Motor neuron (in vitro differentiated cells): ENCODE measurements at places on chromosomes 3 and 15. TPM values are rescaled to one million over a fixed set of nuclear protein-coding genes. Genes with fewer than 3 reads are reported as not detected.

The ANKRD34C gene
- total RNA-seq, result 0.14 and 0.24 TPM in 2 replicates

The SPESP1 gene
- 0.13 TPM in 1 of 2 replicates, not detected in the other for total RNA-seq

DNA sequence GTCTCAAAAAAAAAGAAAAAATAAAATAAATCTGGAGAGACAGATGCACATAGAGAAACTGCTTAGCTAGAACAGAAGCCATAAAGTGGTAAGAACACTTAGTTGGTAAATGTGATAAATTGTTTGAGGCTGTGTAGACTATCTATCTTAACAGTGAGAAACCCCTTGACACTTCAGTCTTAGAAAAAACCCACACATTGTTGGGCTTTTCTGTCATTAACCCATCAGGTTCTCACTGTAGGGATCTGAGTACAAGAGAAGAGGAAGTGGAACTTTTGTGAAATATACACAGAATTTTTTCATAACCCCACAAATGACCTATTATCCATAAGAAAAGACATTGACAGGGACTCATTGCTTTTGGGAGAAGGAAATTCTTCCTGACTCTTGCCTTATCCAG, 24.4 kb downstream of the TP63 start:
- no peak for ATAC-seq

- no peak for ATAC-seq
Measured at GRCh38 chr3:170697908-170698307, 112.0 kb upstream of the SLC7A14 start.

DNA sequence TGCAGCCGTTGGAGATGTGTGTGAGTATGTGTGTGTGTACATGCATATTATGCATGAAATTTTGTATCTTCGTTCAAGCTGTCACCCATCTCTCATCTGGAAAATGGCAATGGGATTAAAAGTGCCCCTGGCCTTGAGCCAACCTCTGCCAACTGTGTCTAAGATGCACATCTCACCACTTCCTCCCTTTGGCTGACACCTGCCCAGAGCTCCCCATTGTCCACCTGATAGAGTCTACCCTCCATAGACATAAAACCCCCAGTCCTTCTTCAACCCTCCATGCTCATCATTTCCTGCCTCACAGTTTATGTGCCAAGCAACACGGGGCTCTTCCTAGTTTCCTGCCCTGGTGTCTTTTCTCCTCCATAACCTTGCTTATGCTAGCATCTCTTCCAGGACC, 187.5 kb upstream of the HES1 start:
- no peak for ATAC-seq

- ATAC-seq, result no peak
Measured at GRCh38 chr3:52218454-52218853, 7.0 kb downstream of the TLR9 start.

DNA sequence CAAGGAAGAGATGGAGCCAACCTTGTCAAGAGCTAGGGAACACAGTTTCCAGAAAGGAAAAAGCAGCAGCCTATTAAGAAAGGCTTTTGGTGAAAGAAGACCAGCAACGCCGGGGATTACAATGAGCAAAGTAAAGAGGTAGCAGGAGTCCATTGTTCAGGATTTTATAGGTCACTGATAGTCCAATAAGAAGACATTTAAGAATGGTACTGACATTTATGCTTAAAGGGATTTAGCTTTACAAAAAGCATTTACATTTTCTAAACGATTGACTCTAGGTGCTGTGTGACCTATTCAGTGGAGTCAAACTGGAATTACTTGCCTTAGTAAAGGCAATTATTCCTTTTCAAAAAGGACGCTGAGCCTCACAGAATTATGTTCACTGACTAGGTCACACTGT, 40.8 kb downstream of the CSNK1G1 start:
- no peak for ATAC-seq

- no peak for ATAC-seq
Measured at GRCh38 chr3:184765730-184766074, 46.3 kb upstream of the VPS8 start.
